ENCODE measurements at places on chromosomes 3 and 15. TPM values are rescaled to one million over a fixed set of nuclear protein-coding genes. Genes with fewer than 3 reads are reported as not detected.

ANKUB1 gene
- total RNA-seq: not detected

GPR27 gene
- total RNA-seq: 3.3 TPM

NANOGP8 gene
- total RNA-seq: not detected

HCLS1 gene
- total RNA-seq: 0.15 TPM
